Stimulated activated CD8-positive, alpha-beta memory T cell treated with anti-CD3 and anti-CD28 coated beads, Interleukin-15, amount 100 ng/mL, for 24 hours (primary cell): ENCODE measurements at places on chromosomes 12 and 14.

DNA sequence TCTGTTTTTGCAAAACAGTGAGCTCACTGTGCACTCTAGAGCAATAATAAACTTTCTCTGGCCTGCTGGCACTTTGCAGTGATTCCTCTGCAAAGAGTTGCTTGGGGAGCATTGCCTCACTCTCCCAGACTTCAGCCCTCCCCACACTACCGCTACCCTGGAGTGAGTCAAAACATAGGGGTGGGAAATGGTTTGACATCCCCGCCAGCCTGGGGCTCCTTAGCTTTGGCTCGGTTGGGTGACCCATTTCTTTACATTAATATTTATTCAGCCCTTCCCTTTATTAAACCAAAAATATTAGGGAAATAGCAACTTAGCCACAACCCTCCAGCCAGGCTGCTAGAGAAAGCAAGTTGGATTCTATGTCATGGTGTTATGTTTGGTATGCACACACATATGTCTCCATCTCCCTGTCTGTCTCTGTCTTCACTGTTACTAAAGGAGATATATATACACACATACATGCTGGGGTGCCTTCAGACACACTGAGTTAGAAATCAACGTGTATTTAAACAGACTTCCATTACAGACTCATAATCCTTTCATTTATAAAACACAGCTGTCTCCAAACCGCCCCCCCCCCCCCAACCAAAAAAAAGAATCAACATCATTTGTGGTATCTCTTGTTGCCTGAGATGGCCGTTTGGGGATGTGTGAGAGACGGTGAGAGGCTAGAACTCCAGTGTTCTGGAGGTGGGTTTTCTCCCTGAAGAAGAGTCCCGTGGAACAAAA lies 3.4 kb upstream of the IRF2BPL start:
- DNase-seq: no peak

GRCh38 chr12:112167031-112167461 lies 41.7 kb downstream of the TRAFD1 start:
- DNase-seq: no peak

- no peak for DNase-seq
Observed at GRCh38 chr14:19974844-19975243, 547 bp upstream of the OR4K15 start.

DNA sequence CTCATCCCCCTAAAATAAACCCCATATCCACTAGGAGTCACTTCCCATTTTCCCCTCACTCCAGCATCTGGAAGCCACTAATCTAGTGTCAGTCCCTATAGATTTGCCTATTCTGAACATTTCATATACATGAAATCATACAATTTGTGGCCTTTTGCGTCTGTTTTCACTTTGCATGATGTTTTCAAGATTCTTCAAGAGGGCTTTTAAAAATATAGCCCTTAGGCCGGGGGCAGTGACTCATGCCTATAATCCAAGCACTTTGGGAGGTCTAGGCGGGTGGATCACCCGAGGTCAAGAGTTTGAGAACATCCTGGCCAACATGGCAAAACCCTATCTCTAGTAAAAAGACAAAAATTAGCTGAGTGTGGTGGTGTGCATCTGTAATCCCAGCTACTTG lies 104.7 kb downstream of the VEZT start:
- DNase-seq: no peak

- DNase-seq: no peak
Observed at GRCh38 chr12:21509768-21510167, 8.2 kb downstream of the GOLT1B start.

DNA sequence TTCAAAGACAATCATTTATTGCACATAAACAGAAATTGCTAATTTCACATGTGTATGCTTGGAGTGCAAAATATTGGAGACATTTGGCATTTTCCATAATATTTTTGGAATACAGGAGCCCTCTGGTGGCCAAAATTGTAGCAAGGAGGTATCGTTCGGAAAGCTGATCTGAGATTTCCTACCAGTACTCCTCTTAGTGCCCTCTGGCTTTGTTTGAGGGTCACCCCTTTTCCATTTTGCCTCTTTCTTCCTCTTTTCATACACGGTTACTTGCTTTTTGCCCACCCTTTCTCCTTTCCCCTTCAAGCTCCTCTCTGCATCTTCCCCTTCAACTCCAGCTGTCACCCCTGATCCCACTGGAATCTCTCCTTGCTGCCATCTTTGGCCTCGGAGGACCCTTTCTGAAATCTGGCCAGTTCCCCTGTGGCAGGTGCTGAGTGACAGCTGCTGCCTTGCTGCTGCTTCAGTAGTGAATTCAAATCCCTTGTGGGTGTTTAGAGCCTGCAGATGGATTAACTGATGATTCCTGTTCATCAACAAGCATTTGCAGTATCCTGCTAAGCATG lies 164.6 kb upstream of the PARP11 start:
- DNase-seq: no peak

DNA sequence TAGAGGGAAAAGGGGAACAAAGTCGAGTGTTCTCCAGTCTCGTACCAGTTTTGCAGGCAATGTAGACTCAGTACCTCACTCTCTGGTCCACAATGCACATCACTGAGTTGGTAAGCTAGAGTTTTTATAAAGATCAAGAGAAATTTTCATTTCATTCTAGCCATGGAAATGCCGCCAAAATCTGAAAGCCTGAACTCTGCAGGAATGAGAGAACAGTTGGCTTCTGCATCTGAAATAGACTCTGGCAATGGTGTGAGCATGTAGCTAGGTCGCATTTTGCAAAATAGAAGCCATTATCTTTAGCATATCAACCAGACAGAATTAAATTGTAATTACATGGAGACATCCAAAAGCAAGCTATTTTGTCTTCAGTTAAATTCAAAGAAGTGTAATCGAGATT lies 381.0 kb downstream of the NOVA1 start:
- DNase-seq: no peak

- no peak for DNase-seq
Observed at GRCh38 chr12:19910681-19911080, 457.7 kb upstream of the PDE3A start.

DNA sequence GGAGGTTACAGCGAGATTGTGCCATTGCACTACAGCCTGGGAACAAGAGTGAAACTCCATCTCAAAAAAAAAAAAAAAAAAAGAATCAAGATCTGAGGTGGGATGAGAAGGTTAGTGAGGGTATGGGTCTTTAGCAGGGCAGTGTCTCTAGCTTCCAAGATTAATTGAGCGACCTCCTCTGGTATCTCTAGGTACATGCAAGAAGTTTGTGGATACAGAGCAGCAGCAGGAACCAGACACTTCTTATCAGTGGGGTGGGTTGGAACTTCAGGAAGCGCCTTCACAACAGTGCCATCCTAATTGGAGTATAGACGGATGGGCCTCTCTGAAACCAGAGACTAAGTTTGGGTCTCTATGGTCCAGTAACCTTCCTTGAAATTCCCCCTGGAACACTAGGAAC lies 51.9 kb upstream of the CISTR start:
- DNase-seq: no peak

- DNase-seq: no peak
Observed at GRCh38 chr12:71727958-71728357, 26.7 kb upstream of the RAB21 start.

- no peak for DNase-seq
Observed at GRCh38 chr12:19894803-19895202, 455.5 kb downstream of the AEBP2 start.

DNA sequence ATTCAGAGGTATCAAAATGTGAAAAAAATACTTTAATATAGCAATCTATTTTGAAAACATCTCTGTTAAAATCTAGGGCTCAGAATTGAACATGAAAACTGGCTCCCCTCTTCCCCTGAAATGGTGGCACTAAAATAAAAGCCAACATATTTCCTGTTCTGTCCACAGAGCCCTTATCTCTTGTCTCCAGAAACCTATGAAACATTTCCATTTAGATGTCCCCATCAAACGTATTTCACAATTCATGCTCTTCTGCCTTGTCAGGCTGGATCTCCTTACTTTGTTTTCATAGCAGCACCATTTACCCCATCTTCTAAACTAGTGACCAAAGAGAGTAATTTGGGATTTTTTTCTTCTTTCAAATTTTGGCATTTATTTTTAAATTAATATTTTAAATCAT lies 42.4 kb downstream of the PDE3A start:
- DNase-seq: no peak

GRCh38 chr12:11307143-11307542 lies 3.1 kb downstream of the PRB4 start:
- DNase-seq: no peak

DNA sequence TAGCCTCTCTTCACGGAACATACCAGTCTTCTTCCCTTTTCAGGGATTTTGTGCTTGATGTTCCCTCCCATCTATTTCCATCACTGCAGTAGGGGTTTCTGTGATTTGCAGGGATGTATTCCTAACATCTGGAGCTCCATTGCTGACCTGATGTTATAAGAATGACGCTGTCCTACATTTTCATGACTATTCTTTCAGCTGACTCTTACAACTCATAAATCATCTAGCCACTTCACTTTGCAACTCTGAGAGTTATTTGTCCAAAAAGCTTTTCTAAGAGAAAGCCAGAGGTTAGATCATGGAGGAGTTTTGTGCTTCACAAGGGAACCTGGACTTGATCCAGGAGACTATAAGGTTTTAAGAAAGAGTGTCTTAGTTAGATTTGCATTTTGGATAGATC lies 116.6 kb upstream of the FAR2 start:
- DNase-seq: no peak

- no peak for DNase-seq
Observed at GRCh38 chr12:89829434-89829975, 120.9 kb upstream of the ATP2B1 start.

DNA sequence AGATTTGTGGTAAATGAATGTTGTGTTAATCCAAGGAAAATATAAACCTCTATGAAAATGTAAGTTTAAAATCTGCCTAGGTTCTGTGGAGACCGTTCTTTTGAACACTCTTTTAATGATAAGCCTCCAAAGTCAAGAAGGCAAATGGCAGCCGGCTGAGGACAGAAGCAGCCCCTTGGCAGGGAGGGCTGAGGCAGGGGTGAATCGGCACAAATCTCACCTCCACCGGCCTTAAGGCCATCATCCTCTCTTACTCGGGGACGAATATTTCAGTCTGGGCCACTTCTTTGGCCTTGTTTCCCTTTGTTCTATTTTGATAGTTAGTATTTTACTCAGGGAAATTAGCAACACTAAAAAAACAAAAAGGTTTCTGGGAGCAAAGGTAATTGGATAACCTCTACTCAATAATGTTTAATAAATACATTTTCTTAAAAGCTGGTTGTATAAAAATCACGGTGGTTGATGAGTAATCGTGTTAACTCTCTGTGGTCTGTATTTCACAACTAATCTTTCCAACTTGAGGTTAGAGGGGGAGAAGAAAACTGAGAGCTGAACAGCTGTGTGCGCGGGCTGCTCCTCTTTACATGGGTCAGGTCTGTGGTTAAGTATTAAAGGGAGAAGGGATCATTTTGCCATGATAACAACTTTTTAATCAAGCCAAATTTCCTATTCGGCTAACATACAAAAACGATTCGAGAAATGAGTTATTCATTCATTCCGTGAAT lies 18.6 kb downstream of the LGMN start:
- DNase-seq: no peak

GRCh38 chr14:103314496-103315277 lies 19.4 kb upstream of the EIF5 start:
- no peak for DNase-seq

DNA sequence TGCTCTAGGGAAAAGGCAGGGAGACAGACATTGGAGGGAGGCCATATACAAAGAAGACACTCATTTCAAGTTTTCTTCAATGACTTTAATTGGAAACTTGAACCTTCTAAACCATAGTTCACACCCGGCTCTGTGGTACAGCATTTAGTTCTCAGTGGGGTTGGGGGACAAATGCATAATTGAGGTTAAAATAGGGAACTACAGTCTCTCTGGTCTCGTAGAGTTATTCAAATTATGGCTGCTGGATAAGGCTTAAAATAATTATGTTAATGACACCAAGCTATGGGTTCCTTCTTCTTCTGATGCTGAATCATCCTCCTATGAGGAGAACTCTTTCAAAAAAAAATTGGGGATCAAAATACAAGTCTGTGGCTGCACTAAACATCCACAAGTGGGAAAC lies 3.8 kb upstream of the RPAP3 start:
- DNase-seq: no peak

DNA sequence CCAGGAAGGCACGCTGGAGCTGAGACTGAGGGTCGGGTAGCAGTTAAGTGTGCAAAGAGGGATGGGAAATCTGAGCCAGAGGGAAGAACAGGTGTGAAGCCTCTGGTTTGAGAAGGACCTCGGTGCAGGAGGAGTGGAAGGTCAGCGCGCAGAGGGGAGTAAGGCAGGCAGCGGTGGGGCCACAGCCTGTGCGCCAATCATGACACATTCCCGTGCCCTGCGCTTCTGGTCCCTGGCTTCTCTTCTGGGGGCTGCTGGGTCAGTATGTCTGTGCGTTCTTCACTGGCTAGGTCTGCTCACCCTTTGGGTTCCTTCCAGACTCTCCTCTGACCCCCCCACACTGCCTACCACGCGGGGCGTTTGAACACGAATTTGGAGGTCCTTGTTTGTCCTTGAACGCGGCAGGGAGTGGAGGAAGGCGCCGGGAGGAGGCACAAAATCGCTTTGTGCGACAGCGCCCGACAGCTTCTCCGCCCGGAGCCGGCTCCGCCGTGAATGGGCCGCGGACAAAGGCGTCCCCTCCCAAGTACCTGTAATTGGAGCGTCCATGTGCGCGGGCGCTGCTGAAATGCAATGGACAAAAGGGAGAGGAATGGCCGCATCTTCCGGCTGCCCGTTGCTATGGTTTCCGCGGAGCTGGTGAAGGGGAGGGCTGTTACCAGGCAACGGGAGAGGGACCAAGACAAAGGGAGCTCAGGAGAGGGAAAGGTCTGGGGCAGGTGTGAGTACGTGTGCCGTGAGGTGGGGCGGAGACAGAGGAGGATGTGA lies 207.2 kb upstream of the SRRM4 start:
- no peak for DNase-seq

GRCh38 chr14:52825085-52825484 lies 33.7 kb upstream of the GNPNAT1 start:
- no peak for DNase-seq

- no peak for DNase-seq
Observed at GRCh38 chr14:64689289-64689688, 14.9 kb upstream of the PLEKHG3 start.

GRCh38 chr14:89912221-89912620 lies 42.3 kb downstream of the EFCAB11 start:
- DNase-seq: no peak
